ENCODE measurements at places on chromosomes 12 and 14. TPM values are rescaled to one million over a fixed set of nuclear protein-coding genes. Genes with fewer than 3 reads are reported as not detected.
A peak's percentile ranks its signal among the peaks of the same experiment; 100 is the strongest.

ENDOU gene
- total RNA-seq = not detected

DNA sequence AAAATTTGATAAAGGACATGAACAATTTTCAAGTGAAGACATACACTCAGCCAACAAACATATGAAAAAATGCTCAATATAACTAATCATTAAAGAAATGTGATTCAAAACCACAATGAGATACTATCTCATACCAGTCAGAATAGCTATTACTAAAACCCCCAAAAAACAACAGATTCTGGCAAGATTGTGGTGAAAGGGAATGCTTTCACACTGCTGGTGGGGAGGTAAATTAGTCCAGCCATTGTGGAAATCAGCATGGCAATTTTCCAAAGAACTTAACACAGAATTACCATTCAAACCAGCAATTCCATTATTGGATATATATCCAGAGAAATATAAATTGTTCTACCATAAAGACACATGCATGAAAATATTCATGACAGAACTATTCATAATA lies 18.7 kb upstream of the TAS2R14 start:
- H3K27me3 ChIP-seq = no peaks in the 10 kb centered on the region
- peaks cover 3% of the 10 kb centered on the region for H3K36me3 ChIP-seq
- H3K4me1 ChIP-seq = peaks cover 24% of the 10 kb centered on the region

- H3K27ac ChIP-seq = no peak overlapping the region
- peaks cover 13% of the 10 kb centered on the region for H3K27me3 ChIP-seq
- no peaks in the 10 kb centered on the region for H3K36me3 ChIP-seq
- DNase-seq = no peak
- H3K4me3 ChIP-seq = no peak overlapping the region
Observed at GRCh38 chr12:54882079-54882478, 27.8 kb downstream of the MUCL1 start.

- H3K27me3 ChIP-seq = no peaks in the 10 kb centered on the region
- H3K27ac ChIP-seq = no peak overlapping the region
- DNase-seq = no peak
- H3K36me3 ChIP-seq = no peaks in the 10 kb centered on the region
Observed at GRCh38 chr14:80426683-80427082, 215.4 kb upstream of the DIO2 start.

DNA sequence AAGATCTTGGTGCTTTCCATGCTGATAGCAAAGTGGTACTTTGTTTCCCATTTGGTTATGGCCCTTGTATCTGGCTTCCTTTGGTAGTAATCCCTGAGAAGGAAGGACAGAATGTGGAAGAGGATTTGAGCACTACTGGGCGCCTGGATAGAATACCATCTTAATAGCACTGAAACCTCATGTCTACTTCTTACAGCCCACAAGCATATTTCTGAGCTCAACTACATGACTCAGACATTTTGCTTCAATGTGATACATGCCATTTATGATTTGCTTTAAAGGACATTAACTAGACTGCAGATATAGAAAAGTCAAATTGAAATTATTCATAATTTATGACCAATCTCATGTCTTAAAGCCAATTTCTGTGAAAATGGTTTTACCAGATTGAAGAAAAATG lies 80.4 kb downstream of the LIN7A start:
- no peak overlapping the region for H3K27ac ChIP-seq
- no peaks in the 10 kb centered on the region for H3K27me3 ChIP-seq
- H3K36me3 ChIP-seq = no peaks in the 10 kb centered on the region
- no peak for DNase-seq
- H3K4me1 ChIP-seq = no peaks in the 10 kb centered on the region
- H3K4me3 ChIP-seq = no peak overlapping the region

SART3 gene
- 68.9 TPM for total RNA-seq

SYT10 gene
- total RNA-seq = not detected

DNA sequence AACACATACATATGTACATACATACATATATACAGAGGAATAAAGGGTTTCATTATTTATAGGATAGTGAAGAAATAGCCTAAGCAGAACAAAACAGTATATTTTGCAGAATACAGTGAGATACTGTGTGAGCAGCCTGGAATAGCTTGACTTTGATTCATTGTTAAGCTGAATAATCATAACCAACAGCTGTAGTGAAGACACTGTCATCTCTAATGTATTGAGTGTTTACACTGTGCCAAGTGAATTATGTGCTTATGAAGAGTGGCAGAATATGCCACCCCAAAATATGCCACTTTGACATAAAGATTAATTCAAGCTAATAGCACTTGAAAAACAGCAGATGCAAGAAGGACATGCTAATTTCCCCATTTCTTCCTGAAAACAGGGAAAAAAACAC lies 48.2 kb upstream of the LRFN5 start:
- H3K36me3 ChIP-seq = no peaks in the 10 kb centered on the region
- H3K27me3 ChIP-seq = no peaks in the 10 kb centered on the region
- H3K27ac ChIP-seq = no peak overlapping the region

DNA sequence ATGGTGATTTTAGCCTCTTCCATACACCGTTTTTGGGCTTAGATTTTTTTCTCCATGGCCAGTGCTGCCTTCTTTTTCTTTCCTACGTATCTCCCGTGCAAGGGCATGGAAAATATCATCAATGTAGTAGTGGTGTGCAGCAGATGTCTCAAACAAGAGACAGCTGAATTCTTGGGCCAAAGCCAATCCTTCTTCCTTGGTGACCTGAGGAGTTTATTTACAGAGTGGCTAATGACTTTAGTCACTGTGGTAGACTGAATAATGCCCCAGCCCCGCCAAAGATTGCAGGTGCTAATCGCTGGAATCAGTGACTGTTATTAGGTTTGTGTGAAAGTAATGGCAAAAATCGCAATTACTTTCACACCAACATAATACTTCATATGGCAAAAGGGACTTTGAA lies 235.5 kb upstream of the NOS1 start:
- H3K36me3 ChIP-seq = no peaks in the 10 kb centered on the region
- DNase-seq = no peak
- H3K4me1 ChIP-seq = no peaks in the 10 kb centered on the region
- no peak overlapping the region for H3K4me3 ChIP-seq

ZNF891 gene
- 1.6 TPM for total RNA-seq

GRCh38 chr12:108875682-108876361 lies 4.1 kb upstream of the DAO start:
- H3K27ac ChIP-seq = no peak overlapping the region
- no peaks in the 10 kb centered on the region for H3K27me3 ChIP-seq
- peaks cover 18% of the 10 kb centered on the region for H3K4me1 ChIP-seq
- DNase-seq = no peak
- no peaks in the 10 kb centered on the region for H3K36me3 ChIP-seq

GRCh38 chr12:107557589-107558100 lies 128.0 kb upstream of the PWP1 start:
- no peak overlapping the region for H3K27ac ChIP-seq
- DNase-seq = no peak
- no peaks in the 10 kb centered on the region for H3K36me3 ChIP-seq
- H3K4me1 ChIP-seq = no peaks in the 10 kb centered on the region

GRCh38 chr14:78498062-78498595 lies 328.0 kb downstream of the NRXN3 start:
- H3K4me3 ChIP-seq = no peak overlapping the region
- no peaks in the 10 kb centered on the region for H3K4me1 ChIP-seq
- DNase-seq = no peak

TBK1 gene
- total RNA-seq = 34.1 TPM

- no peak for DNase-seq
- peaks cover 51% of the 10 kb centered on the region for H3K4me1 ChIP-seq
- H3K27me3 ChIP-seq = peaks cover 5% of the 10 kb centered on the region
- no peak overlapping the region for H3K4me3 ChIP-seq
- no peak overlapping the region for H3K27ac ChIP-seq
Observed at GRCh38 chr14:20334017-20334416, 938 bp upstream of the CCNB1IP1 start.

- H3K27me3 ChIP-seq = no peaks in the 10 kb centered on the region
- peaks cover 59% of the 10 kb centered on the region for H3K4me1 ChIP-seq
- H3K36me3 ChIP-seq = peaks cover 44% of the 10 kb centered on the region
Observed at GRCh38 chr14:24232121-24232644, at the start of gene NEDD8. Gene NEDD8, minus strand, starts transcription at chr14:24232367. Its CDS starts 100 bp downstream, at chr14:24232267.

TMEM132C gene
- total RNA-seq = 0.05 TPM

GRCh38 chr14:21191809-21192446 lies 36.1 kb upstream of the OR5AU1 start:
- peak; percentile 82 for DNase-seq
- H3K27ac ChIP-seq = peak overlapping the region; percentile 31
- H3K4me1 ChIP-seq = peaks cover 12% of the 10 kb centered on the region
- H3K27me3 ChIP-seq = peaks cover 18% of the 10 kb centered on the region

RFX4 gene
- total RNA-seq = not detected

GRCh38 chr14:99752486-99753121 lies 40.6 kb upstream of the EML1 start:
- H3K4me1 ChIP-seq = peaks cover 8% of the 10 kb centered on the region
- no peaks in the 10 kb centered on the region for H3K36me3 ChIP-seq
- H3K4me3 ChIP-seq = no peak overlapping the region
- H3K27me3 ChIP-seq = peaks cover 28% of the 10 kb centered on the region
- no peak overlapping the region for H3K27ac ChIP-seq
- DNase-seq = no peak

METTL25 gene
- total RNA-seq = 8.9 TPM

HOXC6 gene
- total RNA-seq = not detected

MYH6 gene
- 0.08 TPM for total RNA-seq

DNA sequence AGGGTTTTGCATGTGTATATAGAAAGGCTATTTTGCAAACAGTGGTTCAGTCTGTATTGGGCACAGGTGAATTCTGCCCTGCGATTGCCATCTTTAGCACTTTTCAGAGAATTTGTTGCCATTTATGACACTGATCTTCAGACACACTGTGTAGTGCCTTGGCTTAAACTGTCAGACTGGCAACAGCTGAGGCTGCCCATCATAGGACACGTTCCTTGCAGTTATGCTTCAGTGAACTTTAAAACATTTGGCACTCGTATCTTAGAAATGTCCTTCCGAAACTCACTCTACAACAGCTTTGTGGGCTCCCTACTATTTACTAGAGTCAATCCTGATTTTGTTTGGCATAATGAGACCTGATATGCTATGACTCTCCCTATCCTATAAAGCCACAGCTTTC lies 29.1 kb downstream of the AP5M1 start:
- H3K4me1 ChIP-seq = no peaks in the 10 kb centered on the region
- H3K27me3 ChIP-seq = no peaks in the 10 kb centered on the region
- no peak overlapping the region for H3K27ac ChIP-seq
- no peak overlapping the region for H3K4me3 ChIP-seq

GRCh38 chr12:104864668-104865067 lies 93.4 kb downstream of the SLC41A2 start:
- no peak for DNase-seq
- no peak overlapping the region for H3K4me3 ChIP-seq
- no peaks in the 10 kb centered on the region for H3K27me3 ChIP-seq
- no peak overlapping the region for H3K27ac ChIP-seq

FGD4 gene
- total RNA-seq = 0.15 TPM

DNA sequence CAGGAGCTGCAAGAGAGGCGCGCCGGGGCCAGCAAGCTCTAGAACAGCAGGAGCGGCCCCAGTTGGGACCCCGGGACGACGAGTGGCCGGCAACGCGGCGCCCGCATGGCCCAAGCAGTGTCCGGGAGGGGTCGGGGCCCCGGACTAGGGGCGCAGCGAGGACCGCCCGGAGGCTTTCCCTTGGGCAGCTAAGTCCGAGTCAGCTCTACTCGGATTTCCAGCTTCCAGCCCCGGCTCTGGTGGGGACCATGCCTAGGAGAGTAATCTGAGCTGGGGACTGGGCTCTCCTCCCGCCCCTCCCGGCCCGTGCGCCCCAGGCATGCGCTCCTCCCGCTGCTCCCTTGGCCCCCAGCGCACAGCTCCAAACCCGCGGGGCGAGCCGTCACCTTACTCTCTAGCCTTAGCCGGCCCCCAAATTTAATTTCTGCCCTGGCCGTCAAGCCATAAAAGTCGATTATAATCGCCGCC lies 41.6 kb upstream of the CAPRIN2 start:
- no peak overlapping the region for H3K27ac ChIP-seq
- no peaks in the 10 kb centered on the region for H3K36me3 ChIP-seq
- peak overlapping the region; percentile 72 for H3K4me3 ChIP-seq
- peaks cover 28% of the 10 kb centered on the region for H3K4me1 ChIP-seq
- peaks cover 29% of the 10 kb centered on the region for H3K27me3 ChIP-seq
- DNase-seq = no peak

DNA sequence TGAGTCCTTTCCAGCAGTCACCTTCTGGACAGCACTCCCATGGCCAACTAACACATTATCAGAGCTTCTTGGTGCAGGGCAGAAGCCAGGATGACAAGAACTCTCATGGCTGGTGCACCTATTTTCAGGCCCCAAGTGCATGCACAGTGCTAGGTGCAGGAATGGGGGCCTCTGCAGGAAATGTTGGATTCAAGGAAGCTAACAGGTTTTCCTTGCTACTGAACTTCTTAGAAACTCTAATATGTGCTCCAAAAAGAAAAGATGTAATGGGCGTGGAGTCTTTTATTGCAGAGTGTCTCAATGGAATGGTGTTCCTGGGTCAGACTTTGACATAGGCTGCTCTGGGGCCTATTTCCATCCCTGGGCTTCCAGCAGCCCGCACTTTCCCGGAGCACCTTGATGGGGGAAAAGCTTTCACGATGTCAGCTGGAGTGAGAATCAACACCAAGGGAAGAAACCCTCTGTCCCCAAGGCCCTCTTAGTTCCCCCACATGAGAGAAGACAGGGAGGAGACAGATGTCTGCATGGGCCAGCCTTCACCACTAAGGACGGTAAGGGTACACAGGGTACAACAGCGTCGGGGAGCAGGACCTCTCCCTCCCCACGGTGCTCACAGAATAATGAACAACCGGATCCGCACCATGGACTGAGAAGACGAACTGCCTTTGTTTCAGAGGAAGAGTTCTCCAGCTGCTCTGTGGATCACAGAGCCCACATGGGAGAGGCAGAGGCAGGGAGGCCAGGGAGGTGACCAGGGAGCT lies 6.9 kb downstream of the KRT3 start:
- H3K4me3 ChIP-seq = no peak overlapping the region
- no peaks in the 10 kb centered on the region for H3K4me1 ChIP-seq
- no peak overlapping the region for H3K27ac ChIP-seq
- DNase-seq = no peak
- no peaks in the 10 kb centered on the region for H3K36me3 ChIP-seq
- H3K27me3 ChIP-seq = peaks cover 42% of the 10 kb centered on the region

GRCh38 chr14:87628129-87628528 lies 364.9 kb downstream of the GALC start:
- no peaks in the 10 kb centered on the region for H3K36me3 ChIP-seq
- no peak for DNase-seq
- H3K4me1 ChIP-seq = no peaks in the 10 kb centered on the region
- H3K27me3 ChIP-seq = no peaks in the 10 kb centered on the region
- H3K27ac ChIP-seq = no peak overlapping the region

DNA sequence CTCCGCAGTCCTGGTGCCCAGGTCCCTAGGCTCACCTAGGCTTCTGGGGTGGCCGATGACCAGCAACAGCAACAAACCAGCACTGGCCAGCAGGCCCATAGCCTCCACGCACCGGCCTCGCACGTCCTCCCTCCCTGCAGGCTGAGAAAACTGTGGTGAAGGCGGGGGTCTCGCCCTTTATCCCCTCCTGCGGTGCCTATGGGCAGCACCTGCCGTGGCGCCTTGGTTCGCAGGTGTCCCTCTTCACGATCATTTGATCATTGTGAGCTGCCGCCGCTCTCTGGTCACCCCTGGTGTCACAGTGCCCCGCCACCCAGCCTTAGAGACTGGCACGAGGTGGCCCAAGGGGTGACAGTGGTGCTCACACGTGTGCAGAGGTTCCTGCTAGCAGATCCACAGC lies at the start of gene OVCH1:
Gene OVCH1 (minus strand): TSS at position 99 of the 400 bp plus-strand sequence. CDS start 0 bp downstream, at position 99.
- H3K27me3 ChIP-seq = peaks cover 6% of the 10 kb centered on the region
- H3K4me3 ChIP-seq = no peak within 1 kb of the TSS
- DNase-seq = no peak
- H3K27ac ChIP-seq = no peak within 1 kb of the TSS
- H3K36me3 ChIP-seq = no peaks in the 10 kb centered on the region
